ENCODE measurements at places on chromosomes 2 and 18.

- no peak for DNase-seq
Observed at GRCh38 chr2:28310107-28310506, 82.6 kb upstream of the FOSL2 start.

- peak; percentile 41 for DNase-seq
Observed at GRCh38 chr2:14418115-14418514, 214.4 kb upstream of the LRATD1 start.

DNA sequence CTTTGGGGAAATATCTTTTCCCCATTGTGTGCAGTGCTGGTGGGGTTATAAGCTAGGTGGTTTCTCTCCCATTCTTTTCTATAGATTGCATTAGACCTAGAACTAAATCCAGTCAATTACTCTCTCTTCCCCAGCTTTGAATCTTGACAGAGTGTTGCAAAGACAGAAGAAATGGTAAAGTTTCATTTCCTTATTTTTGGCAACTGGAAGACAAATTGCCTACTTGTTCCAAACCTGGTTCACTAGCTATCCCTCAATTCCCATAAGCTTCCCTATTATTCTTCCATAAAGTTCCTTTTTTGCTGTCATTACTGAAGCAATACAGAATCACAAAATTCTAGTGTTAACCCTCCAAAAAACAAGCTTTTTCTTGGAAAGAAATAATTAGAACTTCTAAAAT, 94.0 kb upstream of the ITGA4 start:
- no peak for DNase-seq

DNA sequence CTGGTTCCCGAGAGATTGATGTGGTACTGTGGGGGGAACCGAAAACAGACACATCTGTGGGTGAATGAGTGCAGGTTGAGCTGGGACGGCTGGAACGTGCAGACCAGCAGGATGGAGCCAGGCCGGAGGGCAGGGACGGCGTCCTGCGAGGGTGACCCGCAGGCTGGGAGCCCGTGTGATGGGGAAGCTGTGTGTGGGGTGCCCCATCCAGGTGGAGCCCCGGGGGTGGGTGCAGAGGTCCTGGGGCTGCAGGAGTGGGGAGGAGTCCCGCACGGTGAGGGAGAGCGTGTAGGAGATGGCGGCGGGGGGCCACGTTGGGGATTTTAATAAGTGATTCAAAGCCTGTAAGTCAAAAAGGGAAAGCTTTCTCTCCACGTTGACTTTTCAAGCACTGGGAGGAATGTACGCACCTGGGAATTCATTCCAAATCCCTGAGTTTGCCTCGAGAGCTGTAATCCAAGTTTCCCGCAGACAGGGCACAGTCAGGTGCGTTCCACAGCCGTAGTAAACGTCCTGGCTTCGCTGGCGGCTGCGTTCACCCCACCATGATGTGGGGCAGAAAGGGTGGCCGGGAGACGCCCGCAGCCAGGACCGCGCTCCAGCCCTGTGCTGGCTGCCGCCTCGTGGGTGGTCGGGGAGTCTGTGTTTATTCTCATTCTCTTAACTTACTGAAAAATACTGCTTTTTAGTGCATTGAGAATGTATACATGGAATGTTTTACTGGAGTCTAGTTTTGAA, 54.0 kb downstream of the NFATC1 start:
- no peak for DNase-seq
